ENCODE measurements at places on chromosomes 1 and 21.

DNA sequence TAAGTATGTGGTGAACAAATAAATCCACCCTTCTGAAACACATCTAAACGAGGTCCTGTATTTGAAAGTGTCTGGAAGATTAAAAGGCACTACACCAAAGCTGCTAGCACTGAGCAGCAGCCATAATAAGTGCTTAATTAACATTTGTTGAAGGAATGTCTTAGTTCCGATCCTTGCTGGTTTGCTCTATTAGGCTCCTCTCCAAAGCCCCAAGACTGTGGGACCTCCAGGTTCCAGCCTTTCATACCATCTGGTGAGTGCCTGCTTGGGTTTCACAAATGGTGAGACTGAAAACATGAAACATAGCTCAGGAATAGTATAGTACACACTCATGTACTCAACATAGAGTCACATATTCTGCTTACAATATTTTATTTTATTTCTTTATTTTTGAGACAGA, 640 bp upstream of the CYP2J2 start:
- no peak for DNase-seq

DNA sequence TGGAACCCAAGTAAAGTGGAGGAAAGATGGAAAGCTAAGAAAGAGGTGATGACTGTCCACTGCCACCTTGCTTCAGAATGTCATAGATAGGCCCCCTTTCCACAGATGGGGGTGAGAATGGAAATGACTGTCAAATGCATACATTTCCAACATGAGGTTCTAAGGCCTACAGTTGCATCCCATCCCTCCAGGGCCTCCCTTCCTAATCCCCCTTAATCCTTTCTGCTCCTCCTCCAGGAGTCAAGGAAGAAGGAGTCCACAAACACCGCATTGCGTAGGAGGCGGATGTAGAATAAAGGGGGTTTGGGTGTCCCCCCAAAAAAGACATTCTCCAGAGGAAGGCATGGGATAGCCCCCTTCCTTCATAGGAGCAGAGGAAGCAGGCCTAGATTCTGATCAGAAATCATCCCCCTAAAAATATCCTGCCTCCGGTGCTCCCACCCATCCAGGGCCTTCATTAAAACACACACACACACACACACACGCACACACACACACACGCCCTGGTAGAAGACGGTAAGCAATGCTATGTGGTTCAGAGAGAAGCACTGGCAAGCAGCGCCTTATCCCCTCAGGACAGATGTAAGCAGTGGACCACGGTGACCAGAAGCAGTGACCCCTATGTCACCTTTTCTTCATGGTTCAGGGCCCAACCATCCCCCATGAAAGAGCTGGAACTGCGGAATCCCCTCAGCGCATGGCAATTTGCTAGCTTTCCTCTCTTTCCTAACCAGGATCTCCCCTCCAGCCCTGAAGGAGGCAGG, 2.0 kb downstream of the SV2A start:
- DNase-seq: no peak

DNA sequence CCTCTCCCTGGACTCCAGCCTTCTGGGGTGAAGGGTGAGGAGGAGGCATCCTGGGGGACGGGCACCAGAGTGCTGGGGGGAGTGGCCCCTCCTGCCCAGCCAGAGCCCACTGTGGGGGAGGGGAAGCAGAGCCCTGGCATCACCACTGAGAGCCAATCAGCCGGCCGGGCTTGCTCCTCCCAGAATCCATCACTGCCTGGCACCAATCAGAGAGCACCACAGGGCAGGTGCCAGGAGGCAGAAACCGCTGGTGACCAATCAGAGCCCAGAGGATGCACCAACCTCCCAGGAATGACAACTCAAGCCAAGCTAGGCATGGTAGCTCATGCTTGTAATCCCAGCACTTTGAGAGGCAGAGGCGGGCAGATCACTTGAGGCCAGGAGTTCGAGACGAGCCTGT, 27.9 kb downstream of the CASZ1 start:
- DNase-seq: no peak

DNA sequence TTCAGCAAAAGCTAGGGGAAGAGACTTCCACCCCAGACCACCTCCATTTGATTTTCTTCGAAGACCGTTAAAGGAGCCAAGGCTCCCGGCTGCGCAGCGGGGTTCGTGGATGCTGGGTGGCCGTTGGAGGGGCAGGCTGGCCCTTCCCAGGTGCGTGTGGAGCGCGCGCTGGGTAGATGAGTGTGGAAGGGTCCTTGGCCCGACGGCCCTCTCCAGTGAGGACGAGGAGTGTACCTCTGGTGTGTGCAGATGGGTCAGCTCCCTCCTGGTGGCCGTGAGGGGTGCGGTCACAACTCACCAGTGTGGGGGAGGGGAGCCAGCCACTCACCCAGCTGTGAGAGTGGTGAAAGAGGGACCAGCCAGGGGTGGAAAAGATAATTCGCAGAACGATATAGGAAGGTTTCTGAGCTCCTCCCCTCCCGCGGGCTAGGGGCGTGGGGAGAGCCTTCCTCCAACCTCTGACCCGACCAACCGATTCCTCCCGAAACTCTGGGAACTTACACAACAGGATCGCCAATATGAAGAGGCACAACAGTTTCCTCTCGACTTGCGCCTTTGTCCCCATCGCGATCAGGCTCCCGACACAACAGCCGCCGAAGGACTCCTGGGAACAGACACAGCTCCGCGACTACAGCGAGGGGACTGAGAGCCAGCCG, at the start of gene F11R:
Gene F11R, minus strand, starts transcription at position 644 of the 656 bp plus-strand sequence. Its CDS starts 79 bp downstream, at position 565.
- peak; percentile 55 for DNase-seq

DNA sequence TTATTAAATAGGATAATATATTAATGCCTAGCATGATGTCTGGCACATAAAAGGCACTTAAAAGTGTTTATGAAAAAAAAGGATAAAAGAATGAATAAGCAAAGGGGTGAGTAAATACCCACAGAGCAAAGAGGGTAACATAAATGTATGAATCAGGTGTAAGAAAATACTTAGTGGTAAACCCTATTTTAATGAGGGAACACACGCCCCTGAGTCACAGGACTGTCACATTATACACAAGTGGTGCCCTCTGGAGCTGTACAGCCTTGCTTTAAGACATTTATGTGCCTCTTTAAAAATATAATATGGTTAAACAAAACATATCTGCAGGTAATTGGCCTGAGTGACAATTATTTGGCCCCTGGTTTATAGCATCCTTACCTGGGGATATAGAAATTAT, 78.1 kb upstream of the PTBP2 start:
- DNase-seq: no peak

GRCh38 chr1:91916046-91916445, 30.1 kb upstream of the TGFBR3 start:
- DNase-seq: no peak

DNA sequence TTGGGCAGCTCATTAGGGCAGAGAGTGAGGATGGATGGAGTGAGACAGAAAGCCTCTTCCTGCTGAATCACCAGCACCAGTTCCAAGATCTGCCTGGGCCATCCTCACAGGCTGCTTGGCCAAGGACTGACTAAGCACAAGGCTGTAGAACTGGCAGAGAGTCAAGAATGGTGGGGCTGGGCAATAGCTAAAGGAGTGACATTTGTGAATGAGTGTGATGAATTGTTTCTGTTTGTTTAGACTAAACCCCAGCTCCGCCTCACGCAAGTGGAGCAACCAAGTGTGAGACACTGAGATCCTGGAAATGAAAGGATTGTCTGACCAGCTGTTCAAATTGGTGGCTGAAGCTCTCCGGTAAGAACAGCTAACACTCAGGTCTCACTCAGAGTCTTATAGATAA, 38.6 kb downstream of the BRINP2 start:
- DNase-seq: peak; percentile 42

GRCh38 chr1:184368354-184368753, 18.5 kb upstream of the C1orf21 start:
- DNase-seq: no peak

DNA sequence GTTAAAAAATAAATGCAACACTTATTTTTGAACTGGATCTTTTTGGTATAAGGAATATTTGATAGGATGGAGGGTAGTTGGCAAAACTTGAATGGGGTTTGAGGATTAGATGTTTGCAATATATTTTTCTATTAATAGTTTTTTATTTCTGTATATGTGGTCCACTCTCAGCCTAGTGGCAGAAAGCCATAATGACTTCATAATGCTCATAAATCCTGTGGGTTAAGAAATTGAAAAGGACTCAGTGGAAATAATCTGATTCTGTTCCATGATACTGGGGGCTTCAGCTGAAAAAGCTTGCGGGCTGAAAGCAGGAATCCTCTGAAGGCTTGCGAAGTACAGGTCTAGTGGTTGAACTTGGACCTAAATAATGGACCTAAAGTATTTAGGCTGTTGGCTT, 1028.6 kb upstream of the PRMT6 start:
- no peak for DNase-seq

GRCh38 chr1:94335950-94336349, 82.2 kb upstream of the ABCD3 start:
- peak; percentile 72 for DNase-seq

DNA sequence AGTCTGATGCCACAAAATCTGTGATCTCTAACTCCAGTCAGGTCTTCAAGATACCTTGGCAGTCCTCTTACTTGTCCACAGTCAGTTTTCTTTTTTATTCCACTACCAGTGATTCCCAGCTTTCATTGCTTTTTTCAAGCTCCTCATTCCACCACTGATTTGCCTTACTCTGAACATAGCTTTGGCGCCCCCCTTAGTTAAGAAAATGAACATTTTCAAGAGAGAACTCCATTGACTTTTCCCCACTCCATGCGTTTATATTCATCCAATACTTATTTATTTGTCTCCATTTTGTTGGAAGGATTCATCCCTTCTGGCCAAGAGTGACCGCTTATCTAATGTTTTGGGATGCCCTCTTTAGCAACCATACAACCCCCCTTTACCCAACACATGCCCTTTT, 33.9 kb upstream of the IPO9 start:
- peak; percentile 38 for DNase-seq

All from NCI-H2081 (cell line).